ENCODE measurements at places on chromosomes 12 and 14.
A peak's percentile ranks its signal among the peaks of the same experiment; 100 is the strongest.

DNA sequence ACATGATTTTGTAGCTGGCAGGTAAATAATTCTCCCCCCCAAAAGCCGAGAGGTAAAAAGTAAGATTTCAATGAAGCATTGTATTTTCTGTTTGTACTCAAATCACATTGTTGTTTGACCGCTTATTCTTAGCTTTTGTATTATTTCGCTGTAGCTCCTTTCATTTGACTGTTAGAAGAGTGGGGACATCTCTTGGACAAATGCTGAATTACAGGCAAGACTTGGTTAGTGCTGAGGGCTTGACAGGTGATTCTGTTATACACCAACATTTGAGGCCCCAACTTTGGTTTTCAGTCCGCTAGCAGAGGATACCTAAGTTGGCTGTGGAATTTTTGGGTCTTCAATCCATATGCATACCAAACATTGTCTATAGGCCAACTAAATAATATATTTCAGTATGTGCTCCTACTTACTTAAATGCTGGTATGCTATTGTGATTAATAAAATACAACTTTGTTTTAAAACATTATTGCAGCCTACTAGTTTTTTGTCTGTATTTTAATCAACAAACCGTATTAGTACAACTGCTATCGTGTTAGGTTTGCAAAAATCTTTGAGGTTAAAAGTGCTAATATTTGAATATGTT lies 102.2 kb downstream of the ERC1 start:
- DNase-seq: peak; percentile 68

DNA sequence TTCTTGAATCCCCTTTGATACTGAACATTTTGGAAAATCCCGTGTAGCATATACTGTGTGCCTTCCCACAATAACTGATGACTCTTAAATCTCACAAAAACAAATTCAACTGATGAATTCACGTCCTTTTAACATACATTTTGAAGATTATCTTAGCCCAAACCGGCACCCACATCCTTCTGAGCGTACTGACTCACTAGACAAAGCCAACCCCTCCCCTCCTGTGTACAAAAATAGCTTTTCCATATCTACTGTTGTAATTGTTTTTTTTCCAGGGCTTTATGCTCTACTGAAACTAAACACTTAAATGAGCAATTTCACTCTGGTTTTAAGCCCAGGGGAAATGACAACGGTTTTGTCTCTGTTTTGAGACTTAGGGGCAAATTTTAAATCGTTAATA lies 109.4 kb upstream of the ATF7IP start:
- DNase-seq: no peak

DNA sequence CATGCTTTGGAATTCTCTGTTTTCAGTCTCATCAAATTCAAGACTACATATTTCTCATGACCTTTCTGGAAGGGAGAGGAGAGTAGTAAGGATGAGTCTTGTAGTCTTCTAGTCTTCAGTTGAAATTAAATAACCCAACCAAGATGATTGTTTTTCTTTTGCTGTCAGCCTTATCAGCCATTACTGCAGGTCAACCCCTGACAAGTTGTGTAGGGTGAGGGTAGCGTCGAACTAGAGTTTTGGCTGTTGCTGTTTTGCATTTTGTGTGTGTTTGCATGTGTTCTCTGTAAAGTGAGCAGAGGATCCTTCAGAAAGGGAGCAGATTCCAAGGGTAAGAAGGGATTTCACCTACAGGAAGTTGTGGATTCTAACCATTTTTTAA lies 28.4 kb downstream of the DIP2B start:
- DNase-seq: no peak

DNA sequence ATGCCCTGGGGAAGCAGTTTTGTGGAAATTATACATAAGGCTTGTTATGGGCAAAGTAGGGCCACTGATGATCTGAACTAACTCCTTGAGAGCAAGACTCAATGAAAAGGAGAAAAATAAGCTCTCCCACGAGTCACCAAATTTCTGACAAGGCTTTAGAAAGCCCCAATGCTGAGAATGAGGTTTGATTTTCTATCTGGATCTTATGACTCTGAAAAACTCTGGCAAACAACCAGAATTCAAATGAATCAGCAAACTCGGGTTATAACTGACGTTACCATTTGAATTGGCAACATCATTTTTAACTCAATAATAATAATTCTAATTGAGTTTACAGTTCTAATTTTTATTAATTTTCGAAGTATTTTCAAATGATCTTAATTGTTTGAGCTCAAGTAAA lies 79.1 kb downstream of the KCNK10 start:
- no peak for DNase-seq

DNA sequence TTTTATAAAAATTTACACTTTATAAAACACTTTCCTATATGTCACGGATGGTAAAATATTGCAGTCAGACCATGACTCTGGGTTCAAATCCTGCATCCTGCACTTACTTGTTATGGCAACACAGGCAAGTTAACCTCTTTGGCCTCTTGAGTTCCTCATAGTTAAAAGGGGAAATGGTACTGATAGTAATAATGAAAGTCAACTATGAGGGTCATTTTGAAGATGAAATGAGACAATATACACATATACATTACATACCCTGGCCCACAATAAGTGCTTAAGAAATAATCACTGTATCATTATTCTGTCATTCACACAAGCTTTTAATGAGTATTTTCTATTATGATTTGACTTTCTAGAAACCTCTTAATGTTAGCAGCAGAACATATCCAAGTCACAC lies 64.4 kb downstream of the C12orf42 start:
- DNase-seq: no peak

DNA sequence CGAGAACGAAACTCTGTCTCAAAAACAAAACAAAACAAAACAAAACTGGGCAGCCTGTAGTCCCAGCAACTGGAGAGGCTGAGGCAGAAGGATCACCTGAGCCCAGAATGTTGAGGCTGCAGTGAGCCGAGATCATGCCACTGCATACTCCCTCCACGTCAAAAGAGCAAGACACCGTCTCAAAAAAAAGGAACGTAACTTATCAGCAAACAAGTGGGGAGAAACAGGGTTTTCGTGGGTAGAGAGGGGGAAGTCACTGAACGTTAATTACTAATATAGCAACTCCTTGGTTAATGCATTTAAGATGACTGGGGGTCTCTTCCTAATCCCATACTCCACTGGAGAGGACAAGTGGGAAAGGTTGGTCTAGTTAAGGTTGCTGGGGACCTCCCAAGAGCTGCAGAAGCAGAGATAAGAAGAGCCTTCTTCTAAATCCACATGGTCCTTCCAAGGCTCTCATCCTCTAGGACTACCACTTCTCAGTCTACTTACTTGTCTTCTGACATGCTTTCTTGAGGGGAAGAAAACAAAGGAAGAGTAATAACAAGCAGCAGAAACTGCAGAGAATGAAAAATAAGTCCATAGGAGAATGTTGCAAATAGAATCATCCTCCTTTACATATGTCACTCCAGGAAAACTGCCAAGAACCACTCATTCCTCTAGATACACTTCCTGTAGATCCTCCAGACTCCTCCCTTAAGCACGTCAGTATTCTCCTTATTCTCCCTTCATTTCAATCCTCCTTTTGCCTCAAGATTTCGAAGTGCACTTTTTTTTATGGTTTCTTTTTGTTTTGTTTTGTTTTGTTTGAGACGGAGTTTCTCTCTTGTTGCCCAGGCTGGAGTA lies 5.8 kb downstream of the NUMB start:
- no peak for DNase-seq

DNA sequence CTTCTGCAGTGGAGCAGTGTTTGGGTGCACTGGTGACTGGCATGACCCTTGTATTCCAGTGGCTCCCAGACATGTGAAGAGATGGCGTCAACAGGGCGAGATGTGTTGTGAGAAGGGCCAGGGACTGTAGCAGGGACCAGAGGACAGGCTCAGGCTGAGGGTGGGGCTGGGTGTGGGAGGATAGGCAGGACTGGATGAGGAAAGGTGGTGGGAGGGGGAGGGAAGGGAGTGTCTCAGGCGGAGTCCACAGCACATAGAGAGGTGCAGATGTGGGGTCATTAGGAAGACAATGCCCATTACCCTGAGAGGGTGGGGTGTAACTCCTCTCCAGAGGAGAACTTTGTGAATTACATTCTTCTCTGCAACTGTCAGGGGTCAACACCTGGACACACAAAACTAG lies 78.5 kb downstream of the DICER1 start:
- DNase-seq: no peak

GRCh38 chr12:76899522-76899921 lies 20.7 kb upstream of the CSRP2 start:
- no peak for DNase-seq

GRCh38 chr12:116196752-116197718 lies 80.5 kb downstream of the MED13L start:
- no peak for DNase-seq

DNA sequence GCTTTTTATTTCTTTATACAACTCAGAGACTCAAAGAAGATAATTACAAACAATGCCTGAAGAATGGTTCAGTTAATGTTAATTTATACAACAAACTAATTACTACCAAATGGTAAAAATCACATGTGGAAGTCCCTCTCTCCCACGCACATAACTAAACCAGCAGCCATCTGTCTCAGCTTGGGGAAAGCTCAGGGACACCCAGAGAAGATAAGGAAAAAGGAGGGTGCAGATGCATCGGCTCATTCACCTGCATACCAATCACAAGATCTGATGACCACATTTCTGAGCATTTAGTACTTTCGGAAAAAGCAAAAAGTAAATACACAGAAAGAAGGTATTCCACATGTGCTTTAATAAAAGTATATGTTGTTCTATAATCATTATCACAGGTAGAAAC lies 136.3 kb downstream of the SOX5 start:
- no peak for DNase-seq

- peak; percentile 88 for DNase-seq
These were observed 67.2 kb downstream of the GNS start for GRCh38 chr12:64691795-64692583.

- DNase-seq: no peak
These were observed 25.8 kb downstream of the GPR135 start for GRCh38 chr14:59439256-59439965.

GRCh38 chr12:99766408-99766807 lies 118.9 kb downstream of the GARIN6 start:
- DNase-seq: no peak

DNA sequence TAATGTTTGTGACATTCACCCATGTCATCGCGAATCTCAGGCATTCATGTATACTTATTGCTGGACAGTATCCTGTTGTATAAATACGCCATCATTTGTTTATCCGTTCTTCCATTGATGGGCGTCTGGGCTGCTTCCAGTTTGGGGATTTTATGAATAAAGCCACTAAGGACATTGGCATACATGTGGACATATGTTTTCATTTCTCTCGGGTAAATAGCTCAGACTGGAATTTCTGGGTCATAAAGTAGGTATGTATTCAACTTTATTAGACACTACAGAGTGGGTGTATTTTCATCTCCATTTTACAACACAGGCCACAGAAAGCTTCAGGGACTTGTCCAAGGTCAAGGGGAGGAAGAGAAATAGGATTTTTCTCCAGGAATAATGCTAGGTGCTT lies 48.9 kb downstream of the HRK start:
- no peak for DNase-seq

Measured in NCI-H2107 (cell line).